ENCODE measurements at places on chromosomes 4 and X.

DNA sequence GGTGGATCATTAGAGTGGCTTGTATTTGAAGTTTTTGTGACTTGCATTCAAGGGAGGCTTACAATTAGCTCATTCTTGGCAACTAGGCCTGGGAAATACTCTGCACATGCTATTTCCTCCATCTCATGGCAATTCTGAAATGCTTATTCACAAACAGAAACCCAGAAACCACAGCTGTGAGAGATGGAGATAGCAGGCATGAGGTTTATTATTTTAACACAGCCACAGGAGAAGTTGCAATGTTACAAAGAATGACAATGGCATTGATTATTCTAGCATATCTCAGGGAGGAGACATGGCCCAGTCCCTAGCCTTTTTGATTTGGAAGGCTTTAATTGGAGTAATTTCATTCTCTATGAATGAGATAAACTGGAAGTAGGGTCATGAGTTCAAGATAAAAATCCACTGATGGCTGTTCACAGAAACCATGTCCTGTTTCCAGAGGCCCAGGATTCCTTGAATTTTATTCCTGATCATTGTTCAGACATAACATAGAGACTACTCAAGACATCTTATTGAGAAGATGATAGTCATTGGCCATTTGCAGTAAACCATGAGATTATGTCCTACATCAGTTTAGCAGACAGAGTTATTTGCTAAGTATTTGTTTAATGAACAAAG lies 123.9 kb downstream of the MID1 start:
- H3K36me3 ChIP-seq, result peaks cover 5% of the 10 kb centered on the region
- no peak overlapping the region for H3K4me3 ChIP-seq
- DNase-seq, result no peak
- no peaks in the 10 kb centered on the region for H3K27me3 ChIP-seq
- no peaks in the 10 kb centered on the region for H3K4me1 ChIP-seq
- no peak overlapping the region for H3K27ac ChIP-seq

DNA sequence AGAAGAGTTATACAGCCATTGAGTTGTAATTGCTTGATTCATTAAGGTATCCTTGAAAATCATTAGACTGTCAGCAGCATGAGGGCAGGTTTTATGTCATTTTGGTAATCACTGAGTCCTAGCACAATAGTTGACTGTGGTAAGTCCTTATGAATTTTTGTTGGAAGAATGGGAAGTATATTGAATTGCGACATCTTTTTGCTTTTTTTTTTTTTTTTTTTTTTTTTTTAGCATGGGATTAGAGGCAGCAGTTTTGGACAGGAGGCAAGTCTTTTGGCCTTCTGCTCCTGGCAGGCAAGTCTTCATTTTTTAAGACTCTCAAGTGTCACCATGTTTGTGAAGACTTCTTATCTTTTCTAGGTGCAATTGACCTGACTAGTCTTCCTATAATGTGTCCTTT lies 29.7 kb downstream of the PRRG1 start:
- no peaks in the 10 kb centered on the region for H3K4me1 ChIP-seq
- no peak overlapping the region for H3K27ac ChIP-seq
- H3K4me3 ChIP-seq, result no peak overlapping the region
- H3K36me3 ChIP-seq, result no peaks in the 10 kb centered on the region
- no peak for DNase-seq

DNA sequence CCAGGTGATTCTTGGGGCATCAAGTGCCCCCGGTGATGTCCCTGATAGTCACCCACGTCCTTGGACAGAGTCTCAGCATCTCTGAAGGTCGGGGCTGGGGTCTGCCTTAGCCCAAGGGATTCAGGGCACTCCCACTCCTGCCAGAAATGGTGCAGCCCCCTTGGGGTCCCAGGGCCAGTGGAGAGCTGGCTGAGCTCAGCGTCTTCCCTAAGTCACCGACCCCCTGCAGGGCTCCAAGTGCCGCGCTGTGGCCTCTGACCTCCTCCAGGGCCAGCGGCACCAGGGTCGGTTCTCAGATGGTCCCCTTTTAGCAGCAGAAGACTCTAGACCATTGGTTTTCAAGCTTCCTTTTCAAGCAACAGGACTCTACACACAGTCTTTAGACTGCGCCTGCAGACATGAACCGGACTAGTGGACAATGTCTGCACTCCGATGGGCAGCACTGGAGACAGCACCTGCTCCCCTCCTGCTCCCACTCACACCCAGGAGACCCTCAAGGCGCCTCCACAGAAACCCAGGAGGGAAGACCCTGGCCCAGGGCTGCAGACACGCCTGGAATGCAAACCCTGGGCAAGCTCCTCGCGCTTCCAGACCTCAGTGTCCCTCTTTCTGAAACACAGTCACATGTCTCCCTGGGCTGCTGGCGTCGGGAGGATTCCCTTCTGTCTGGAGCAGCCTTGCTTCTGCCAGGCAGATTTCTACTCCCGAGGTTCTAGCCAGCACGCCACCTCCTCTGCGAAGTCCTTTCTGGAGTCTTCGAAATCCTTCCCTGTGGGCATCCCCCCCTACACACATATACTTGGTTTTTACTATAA lies 53.9 kb downstream of the ABLIM2 start:
- peaks cover 4% of the 10 kb centered on the region for H3K4me1 ChIP-seq
- peaks cover 10% of the 10 kb centered on the region for H3K27me3 ChIP-seq
- H3K27ac ChIP-seq, result no peak overlapping the region
- H3K4me3 ChIP-seq, result no peak overlapping the region
- H3K36me3 ChIP-seq, result peaks cover 2% of the 10 kb centered on the region

- no peaks in the 10 kb centered on the region for H3K36me3 ChIP-seq
- peaks cover 14% of the 10 kb centered on the region for H3K27me3 ChIP-seq
- H3K4me3 ChIP-seq, result no peak overlapping the region
- H3K4me1 ChIP-seq, result peaks cover 18% of the 10 kb centered on the region
- DNase-seq, result no peak
Measured at GRCh38 chr4:146949559-146949958, 3.9 kb upstream of the TTC29 start.

DNA sequence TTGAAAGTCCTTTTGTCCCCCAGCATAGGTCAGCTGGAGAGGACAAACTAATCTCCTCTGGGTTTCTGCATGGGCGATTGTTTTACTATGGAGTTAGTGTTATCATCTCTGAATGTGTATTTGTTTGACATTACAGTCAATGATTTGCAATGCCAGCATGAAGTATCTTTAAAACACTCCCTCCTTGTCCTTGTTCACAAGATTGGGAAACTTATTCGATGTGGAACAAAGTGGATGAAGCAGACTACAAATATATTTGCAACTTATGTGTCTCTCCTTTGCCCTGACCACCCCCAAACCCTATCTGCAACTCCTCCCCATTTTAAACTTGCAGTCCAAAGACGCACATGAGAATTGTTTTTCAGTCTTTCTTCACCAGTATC lies 1.5 kb upstream of the PITX2 start:
- peaks cover 100% of the 10 kb centered on the region for H3K27me3 ChIP-seq
- DNase-seq, result no peak
- no peak overlapping the region for H3K27ac ChIP-seq
- no peak overlapping the region for H3K4me3 ChIP-seq
- H3K4me1 ChIP-seq, result peaks cover 13% of the 10 kb centered on the region
- H3K36me3 ChIP-seq, result no peaks in the 10 kb centered on the region

DNA sequence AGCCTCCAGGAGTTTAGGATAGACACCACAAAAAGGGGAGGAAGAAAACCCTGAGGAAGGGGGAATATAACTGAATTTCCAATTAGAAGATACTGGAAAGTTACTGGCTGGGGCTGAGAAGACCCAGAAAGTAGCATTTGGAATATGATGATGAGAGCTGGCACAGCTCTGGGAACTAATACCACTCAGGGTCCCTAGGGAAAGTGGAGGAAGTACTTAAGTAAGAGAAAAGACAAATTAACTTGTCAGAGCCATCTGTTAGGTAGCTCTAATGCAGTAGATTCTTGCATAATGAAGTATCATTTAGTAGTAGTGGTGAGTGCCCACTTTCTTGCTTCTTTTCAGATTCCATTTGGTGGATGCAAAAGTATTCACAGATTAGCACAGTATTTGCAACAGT lies 90.8 kb upstream of the TSPAN5 start:
- no peak for DNase-seq
- no peak overlapping the region for H3K4me3 ChIP-seq
- H3K4me1 ChIP-seq, result peaks cover 3% of the 10 kb centered on the region
- no peak overlapping the region for H3K27ac ChIP-seq
- H3K27me3 ChIP-seq, result no peaks in the 10 kb centered on the region

GRCh38 chrX:54786967-54787366 lies 11.1 kb downstream of the ITIH6 start:
- no peak for DNase-seq
- H3K4me1 ChIP-seq, result no peaks in the 10 kb centered on the region
- no peak overlapping the region for H3K4me3 ChIP-seq
- no peaks in the 10 kb centered on the region for H3K36me3 ChIP-seq

DNA sequence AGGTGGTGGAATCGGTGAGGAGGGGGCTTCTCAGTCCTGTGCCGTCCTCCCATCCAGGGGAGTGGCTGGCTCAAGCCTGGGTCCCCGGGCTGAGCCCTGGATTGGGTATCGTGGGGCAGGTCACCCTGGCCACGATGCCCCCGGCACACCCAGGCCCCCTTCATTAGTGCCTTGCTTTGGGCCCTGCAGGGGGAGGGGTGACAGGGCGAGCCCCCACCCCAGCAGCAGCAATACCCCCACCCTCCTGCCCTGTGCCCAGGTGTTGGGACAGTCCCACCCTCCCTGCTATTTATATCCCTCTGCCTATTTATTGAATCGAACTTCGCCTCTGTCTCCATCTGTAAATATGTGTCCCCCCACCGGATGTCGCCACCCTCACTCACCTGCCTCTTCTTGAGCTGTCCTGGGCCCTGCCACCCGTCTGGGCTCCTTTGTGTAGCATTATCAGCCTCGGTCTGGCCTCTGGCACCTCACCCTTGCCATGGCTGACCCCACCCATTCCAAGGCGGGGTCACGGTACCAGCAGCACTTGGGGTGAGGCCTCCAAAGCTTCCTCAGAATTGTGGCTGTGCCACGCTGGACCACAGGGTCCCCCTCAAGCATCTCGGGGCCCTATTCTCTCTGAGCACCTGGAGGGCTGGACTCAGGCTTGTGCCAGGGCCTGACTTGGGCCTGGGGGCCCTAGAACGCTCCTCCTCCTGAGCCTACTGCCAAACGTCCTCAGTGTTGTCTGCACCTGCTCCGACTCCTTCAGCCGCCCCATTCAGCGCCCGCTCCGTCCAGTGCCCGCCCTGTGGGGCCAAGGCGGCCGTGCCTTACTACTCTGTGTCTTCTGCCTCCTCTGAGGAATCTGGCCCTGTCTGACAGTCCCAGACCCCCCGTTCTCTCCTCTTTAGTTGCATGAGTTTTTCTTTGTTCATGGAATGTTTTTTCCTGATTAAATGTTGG lies 6.1 kb downstream of the LAGE3 start:
- DNase-seq, result no peak
- H3K27me3 ChIP-seq, result no peaks in the 10 kb centered on the region
- H3K4me1 ChIP-seq, result no peaks in the 10 kb centered on the region
- no peak overlapping the region for H3K27ac ChIP-seq
- peaks cover 6% of the 10 kb centered on the region for H3K36me3 ChIP-seq

GRCh38 chr4:98564852-98565251 lies 93.6 kb downstream of the TSPAN5 start:
- DNase-seq, result no peak
- no peaks in the 10 kb centered on the region for H3K27me3 ChIP-seq
- peaks cover 3% of the 10 kb centered on the region for H3K4me1 ChIP-seq
- no peaks in the 10 kb centered on the region for H3K36me3 ChIP-seq

- H3K36me3 ChIP-seq, result no peaks in the 10 kb centered on the region
- H3K27ac ChIP-seq, result no peak overlapping the region
- H3K4me3 ChIP-seq, result no peak overlapping the region
- H3K27me3 ChIP-seq, result no peaks in the 10 kb centered on the region
- DNase-seq, result no peak
- no peaks in the 10 kb centered on the region for H3K4me1 ChIP-seq
Measured at GRCh38 chrX:30819080-30819479, 70.0 kb downstream of the TAB3 start.

DNA sequence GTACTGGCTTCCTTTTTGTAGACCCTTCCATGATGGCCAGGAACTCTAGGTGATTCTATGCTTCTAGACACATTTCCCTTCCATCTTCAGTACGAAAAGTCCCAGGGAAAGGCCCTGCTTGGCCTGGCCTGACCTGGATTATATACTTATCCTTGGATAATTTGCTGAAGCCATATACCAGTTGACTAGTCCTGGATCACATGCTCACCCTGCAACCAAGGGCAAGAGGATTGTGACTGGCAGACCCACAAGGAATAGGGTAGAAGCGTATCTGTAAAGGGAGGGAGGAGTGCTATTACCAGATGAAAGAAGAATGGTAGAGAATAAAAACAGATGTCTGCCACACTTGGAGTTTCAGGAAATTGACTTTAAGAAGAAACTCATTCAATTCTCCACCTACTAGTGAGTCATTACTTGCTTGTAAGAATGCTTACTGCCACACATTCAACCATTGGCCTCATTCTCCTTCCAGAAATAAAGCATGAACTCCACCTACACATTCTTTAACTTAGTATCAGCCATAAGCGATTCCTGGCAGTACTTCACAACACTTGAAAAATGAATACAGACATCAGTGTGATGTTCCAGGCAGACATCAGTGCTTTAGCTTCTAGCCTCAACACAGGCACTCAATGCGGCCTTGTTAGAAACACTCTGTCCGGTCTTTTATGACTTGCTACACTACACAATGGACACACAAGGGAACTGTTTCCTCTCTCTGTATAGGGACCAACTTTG lies 141.8 kb downstream of the CBR4 start:
- DNase-seq, result no peak
- H3K36me3 ChIP-seq, result peaks cover 2% of the 10 kb centered on the region
- no peak overlapping the region for H3K4me3 ChIP-seq
- H3K27me3 ChIP-seq, result no peaks in the 10 kb centered on the region

DNA sequence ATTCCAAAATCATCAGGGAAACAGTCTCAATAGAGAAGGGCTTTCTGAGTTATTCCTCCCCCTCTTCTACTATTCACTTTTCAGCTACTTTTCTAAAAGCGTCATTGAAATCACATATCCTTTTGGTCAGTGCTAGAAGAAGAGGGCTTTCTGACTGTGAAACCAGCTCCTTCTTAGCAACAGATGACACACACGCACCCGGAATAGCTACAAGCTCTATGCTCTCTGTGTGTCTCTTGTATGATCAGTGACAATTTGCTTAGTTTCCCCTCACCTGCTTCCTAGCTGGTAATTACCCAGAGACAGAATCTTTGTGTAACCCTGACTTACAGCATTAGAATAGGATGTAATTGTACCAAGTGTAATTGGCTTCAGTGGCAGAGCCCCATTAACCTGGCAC lies 268.1 kb upstream of the SLITRK2 start:
- no peaks in the 10 kb centered on the region for H3K27me3 ChIP-seq
- H3K27ac ChIP-seq, result no peak overlapping the region
- no peaks in the 10 kb centered on the region for H3K36me3 ChIP-seq
- no peak for DNase-seq
- H3K4me1 ChIP-seq, result no peaks in the 10 kb centered on the region
- H3K4me3 ChIP-seq, result no peak overlapping the region

GRCh38 chr4:143473334-143474126 lies 40.0 kb upstream of the SMARCA5 start:
- peaks cover 6% of the 10 kb centered on the region for H3K36me3 ChIP-seq
- no peaks in the 10 kb centered on the region for H3K27me3 ChIP-seq
- H3K4me1 ChIP-seq, result no peaks in the 10 kb centered on the region
- no peak for DNase-seq
- no peak overlapping the region for H3K27ac ChIP-seq
